Stimulated activated naive CD8-positive, alpha-beta T cell treated with anti-CD3 and anti-CD28 coated beads, Interleukin-15, Interleukin-2, amounts not matched to agents 100 U/mL and 50 U/mL, for 24 hours (primary cell): ENCODE measurements at places on chromosomes 3 and 15.

DNA sequence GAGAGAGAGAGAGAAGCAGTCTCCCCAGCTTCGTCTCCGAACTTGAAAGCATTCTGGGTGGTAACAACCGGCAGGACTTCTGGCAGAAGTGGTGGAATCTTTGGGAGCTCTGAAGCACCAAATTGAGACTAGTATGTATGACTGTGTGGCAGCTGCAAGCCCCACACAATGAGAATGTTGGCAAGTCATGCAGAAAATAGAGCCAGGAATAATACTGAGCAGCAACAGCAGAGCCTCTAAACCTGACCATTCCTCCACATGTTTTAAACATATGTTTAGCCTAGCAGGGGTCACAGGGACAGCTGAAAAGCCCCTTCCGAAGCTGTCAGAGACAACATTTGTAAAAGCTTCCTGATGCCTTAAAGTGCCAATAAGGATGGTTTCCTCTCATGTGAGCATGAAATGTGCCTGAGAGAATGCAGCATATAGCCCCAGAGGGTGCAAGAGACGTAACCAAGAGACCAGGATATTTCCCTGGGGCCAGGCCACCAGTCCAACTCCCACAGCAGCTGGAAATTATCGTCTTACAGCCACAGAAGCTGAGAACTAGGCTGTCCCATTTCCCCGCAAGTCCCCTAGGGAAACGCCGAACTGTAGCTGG is 178.6 kb upstream of the CCDC54 start:
- DNase-seq: no peak

DNA sequence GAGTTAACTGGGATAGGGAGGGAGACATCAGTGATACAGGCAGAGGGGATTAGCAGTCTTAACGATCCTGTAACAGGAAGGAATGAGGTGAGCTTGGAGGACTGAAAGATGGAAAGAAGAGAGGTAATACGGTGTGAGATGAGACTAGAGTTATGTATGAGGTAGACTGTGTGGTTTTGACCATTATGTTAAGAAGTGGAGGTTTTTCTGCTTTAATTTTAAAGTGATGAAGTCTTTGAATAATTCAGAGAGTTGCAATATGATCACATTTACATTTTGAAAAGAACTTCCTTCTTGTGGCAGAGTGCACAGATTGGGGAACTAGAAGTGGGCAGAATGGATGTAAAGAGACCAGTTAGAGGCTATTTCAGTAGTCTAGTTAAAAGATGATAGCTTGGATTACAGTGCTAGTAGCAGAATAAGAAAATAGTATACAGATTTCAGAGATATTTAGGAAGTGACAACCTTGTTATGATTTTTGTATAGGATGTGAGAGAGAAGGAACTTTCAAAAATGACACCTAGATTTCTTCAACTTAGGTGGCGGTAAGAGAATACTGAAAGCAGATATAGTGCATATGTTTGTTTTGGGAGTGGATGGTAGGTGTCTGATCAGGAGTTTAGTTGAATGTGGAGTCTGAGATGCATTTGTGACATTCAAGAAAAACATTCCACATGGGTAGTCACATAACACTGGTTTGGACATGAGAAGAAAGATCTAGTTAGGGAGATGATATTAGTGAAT is 40.5 kb downstream of the STT3B start:
- no peak for DNase-seq

GRCh38 chr3:73745526-73746191 is 120.9 kb upstream of the PDZRN3 start:
- no peak for DNase-seq

GRCh38 chr3:193640728-193641439 is 47.9 kb downstream of the OPA1 start:
- DNase-seq: no peak

GRCh38 chr15:51848811-51849210 is 19.4 kb downstream of the TMOD3 start:
- DNase-seq: no peak

- no peak for DNase-seq
Measured at GRCh38 chr3:186267758-186268157, 94.3 kb downstream of the DGKG start.

GRCh38 chr3:64508140-64508539 is 179.7 kb downstream of the ADAMTS9 start:
- DNase-seq: no peak
